ENCODE measurements at places on chromosomes 11 and 22.

DNA sequence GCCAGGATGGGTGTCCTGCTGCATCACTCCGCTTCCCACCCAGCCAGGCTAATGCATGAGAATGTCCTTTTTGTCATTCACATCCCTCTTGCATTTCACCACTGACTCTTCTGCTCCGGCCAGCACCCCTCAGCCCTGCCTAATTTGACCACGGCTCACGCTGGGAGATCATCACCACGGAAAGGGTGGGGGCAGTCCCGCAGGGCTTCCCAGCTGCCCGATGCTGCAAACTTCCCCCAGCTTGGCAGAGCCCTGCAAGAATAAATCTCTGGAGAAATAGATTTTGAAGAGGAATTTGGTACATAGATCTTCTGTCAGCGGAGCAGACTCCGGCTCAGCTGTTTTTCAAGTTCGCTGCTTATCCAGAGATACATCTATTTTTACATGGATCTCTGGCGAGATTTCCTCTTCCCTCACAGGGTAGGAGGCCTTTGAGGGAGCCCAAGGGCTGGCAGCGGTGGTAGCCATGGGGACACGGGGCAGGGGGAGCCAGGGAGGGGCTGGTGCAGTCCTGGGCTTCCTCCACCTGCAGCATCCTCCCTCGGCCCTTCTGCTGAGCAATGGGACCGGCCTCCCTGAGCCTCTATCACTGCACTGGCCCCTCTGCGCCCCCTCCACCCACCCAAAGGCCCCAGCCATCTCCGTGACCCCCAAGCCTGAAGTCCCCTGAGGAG lies 62.6 kb downstream of the BUD13 start:
- no peak for DNase-seq

- no peak for DNase-seq
Observed at GRCh38 chr11:79294845-79295731, 145.7 kb downstream of the TENM4 start.

GRCh38 chr11:126059238-126059781 lies 3.4 kb downstream of the CDON start:
- no peak for DNase-seq

DNA sequence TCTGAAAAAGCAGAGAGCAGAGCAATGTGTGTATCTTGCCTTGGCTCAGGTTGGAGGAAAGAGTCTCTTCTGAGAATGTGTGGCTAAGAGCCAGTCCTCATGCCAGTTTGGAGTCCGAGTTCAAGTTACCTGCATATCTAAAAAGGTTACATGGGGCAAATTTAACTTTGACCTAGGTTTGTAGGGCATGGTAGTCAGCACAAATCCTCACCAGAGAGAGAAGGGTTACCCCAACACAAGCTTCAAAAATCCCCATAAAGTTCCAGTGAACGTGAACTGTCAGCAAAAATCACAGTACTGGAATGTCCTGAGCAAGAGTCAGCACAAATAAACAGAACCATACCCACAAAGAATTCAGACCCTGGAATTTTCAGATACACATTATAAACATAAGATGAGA lies 13.8 kb downstream of the SDHD start:
- no peak for DNase-seq

- no peak for DNase-seq
Observed at GRCh38 chr11:47123094-47123493, 53.6 kb downstream of the ARFGAP2 start.

DNA sequence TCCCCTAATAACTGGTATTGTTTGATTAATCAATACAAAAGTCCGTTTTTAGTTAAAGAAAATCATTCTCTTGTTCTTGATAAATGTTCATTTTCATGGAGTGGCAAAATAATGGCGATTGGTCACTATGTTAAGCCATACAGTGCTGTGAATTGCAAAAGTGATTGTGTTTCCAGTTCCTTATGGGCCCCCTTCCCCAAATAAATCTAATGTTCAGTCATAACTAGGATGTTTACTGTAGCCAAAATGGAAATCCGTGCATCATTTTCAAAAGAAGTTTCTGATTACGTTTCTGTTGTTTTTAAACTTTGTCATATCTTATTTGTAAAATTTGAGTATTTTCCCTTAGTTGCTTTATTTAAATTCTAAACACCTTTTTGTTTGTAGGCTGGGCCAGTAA lies 845 bp downstream of the RBM7 start:
- no peak for DNase-seq

- DNase-seq = no peak
Observed at GRCh38 chr11:116647305-116648080, 125.3 kb downstream of the BUD13 start.

GRCh38 chr11:10476927-10477689 lies 22.0 kb downstream of the AMPD3 start:
- no peak for DNase-seq

GRCh38 chr11:1793081-1793480 lies 29.4 kb upstream of the CTSD start:
- no peak for DNase-seq

- no peak for DNase-seq
Observed at GRCh38 chr11:68362801-68363379, 50.5 kb downstream of the LRP5 start.

DNA sequence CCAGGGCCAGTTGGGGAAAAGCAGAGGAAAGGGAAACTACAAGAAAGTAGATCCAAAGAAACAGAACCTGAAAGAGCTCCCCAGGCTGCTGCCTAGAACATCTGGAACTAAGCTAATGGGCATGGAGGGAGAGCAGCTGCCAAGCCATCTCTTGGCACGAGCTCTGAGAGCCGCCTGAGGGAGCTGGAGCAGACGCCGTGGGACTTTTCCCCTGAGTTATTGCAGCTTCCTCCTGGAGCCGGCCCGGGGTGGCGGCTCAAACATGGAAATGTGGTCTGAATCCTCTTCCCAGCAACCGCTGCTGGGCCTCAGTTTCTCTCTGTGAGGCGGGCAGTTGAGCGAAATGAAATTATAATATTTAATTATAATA lies 41.8 kb downstream of the LIF start:
- no peak for DNase-seq

DNA sequence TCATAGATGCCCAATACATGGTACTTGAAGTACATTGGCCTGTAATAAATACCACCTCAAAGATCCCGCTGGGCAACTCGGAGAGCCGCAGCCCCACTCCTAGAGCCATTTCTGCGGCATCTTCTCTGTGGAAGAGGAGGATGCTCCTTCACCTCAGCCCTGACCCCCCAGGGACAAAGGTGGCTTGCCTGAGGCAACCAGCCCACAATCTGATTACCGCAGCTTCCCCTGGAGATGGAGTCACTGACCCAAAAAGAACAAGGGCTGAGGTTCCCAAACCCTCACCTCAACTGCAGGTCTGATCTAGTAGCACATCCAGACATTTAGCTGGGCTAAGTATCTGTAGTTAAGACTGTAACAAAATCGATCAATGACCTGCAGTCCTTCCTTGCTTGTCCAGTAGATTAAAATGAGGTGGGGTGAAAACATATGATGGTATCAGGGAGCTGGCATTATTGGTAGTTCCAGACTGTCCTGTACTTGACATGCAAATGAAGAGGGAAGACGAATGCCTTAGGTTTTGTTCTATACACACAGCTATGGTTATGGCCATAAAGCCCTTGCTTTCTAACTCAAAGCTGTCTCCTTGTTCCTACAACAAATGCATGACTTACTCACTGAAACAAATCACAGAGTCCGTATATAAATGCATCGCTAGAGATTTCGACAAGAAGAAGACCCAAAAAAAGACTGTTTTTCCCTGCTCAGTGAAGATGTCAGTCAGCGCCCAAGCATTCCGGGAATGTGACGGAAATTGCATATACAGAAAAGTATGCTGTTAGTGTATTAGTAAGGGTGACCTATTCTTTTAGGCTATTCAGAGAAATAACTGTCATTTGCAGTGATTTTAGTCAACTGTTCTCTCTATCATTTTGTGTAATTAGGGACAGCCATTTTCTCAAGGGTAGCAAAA lies 33.7 kb downstream of the C11orf71 start:
- no peak for DNase-seq

DNA sequence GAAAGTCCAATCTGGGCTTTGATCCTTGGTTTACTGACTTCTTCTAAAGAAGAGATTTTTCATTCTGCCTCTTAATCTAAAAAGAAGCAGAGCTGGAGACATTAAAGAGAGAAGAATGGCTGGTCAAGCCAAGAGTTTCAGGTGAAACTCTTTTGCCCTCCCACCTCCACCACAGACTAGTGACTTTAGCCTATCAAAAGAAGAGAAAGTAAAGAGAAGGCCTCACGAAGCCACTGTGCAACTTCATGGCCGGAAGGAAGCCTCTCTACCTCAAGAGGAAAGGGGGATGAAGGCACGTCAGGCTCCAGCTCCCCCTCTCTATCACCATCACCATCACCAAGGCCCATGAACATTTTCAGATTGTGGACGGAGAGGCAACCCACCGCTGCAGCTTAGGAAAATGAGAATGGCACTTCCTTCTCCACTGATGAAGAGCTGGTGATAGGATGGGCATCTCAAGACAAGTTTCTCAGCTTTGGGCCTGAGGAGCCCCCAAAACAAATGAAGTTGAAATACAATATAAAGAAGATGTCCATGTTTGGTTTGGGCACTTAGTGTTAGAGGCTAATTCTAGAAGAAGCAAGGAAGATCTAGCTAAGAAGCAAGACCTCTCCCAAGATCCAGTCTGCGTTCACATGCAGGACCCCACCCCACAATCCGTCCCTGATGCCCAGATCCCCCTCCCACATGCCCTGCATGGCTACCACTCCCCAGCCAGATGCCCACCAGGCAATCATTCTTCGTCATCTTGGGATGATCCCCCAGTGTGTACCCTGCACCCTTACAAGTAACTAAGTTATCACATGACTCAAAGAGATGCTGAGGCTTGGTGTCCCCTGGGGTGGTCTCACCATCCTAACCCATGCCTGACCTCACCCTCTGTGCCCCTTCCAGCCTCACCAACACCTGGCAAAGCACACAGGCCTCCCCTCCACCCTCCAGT lies 52.6 kb downstream of the IGSF9B start:
- DNase-seq = no peak

DNA sequence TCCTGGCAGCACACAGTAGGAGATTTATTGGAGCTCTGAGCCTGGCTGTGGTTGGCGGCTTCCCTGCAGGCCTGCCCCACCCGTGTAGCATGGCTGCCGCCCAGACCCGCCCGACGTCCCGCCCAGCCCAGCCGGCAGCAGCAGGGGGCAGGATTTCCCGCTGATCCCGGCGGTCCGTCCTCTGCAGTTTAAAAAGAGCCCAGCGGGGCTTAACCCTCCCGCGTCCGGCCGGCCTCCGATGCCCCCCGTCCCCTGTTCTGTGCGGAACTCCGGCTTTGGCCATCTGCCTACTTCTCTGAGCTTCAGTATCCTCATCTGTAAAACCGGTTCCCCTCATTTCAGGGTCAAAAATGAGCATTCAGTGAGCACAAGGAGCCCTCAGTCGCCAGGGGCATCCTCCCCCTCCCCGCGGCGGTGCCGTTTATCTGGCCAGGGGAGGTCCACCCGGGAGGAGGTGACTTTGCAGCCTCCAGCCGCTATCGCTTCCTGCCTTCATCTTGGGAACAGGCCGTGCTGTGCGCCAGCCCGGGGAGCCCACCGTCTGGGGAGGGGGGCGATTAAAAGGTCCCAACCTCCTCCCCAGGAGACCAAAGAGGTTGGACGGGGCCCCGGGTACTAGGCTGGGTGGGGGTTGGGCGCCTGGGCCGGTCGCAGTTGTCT lies at the start of gene GAS2L1:
TSS of gene GAS2L1 (plus strand) at position 476 of the 660 bp plus-strand sequence. CDS start 1,456 bp downstream, outside the sequence.
- DNase-seq = no peak

DNA sequence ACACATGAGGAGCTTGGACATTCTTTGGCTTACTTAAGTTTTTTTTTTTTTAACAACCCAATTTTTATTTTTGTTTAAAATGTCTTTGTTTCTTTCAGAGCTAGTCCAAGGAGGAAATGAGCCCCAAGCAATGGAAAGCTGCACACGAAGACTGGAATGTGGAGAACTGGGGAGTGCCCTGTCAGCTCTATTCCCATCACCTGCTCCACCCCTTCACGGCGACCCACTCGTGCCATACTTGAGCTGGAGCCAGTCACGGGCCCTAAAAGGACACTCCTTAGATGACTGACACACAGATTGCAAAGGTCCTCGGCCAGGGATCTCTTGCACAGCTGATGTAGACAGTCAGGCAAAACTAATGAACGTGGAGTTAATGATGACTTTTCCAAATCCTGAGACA lies 10.6 kb upstream of the SLC25A18 start:
- DNase-seq = no peak

- no peak for DNase-seq
Observed at GRCh38 chr11:46976182-46976854, 39.8 kb downstream of the CSTPP1 start.

DNA sequence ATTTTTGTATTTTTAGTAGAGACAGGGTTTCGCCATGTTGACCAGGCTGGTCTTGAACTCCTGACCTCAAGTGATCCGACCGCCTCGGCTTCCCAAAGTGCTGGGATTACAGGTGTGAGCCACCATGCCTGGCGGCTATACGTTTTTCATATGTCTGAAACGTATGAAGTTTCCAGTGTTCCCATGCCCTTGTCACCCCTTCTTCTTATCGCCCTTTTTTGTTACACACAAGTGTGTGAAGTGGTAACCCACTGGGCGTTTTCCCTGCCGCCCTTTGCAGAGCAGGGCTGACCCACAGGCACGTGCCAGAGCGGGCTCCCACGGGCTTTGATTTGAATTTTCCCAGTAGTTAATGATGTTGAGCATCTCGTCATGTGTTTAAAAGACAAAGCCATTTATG lies 17.0 kb downstream of the PIM3 start:
- DNase-seq = no peak

DNA sequence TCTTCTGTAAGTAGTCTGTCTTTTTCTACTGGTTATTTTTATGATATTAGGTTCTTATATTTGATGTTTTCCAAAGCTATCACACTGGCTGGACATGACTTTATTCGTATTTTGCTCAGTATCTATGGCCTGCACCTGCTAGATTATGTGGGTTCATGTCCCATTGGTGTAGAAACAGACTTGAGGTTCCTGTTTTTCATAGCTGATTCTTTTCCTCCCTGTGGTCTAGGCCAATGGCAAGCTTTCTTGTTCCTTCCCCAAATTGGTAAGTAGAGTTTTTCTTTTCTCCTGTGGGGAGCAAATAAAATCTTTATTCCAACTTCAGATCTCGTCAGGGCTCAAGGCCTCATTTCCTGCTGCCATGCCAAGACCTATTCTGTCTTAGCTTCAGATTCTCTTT lies 30.2 kb upstream of the SWAP70 start:
- DNase-seq = no peak

DNA sequence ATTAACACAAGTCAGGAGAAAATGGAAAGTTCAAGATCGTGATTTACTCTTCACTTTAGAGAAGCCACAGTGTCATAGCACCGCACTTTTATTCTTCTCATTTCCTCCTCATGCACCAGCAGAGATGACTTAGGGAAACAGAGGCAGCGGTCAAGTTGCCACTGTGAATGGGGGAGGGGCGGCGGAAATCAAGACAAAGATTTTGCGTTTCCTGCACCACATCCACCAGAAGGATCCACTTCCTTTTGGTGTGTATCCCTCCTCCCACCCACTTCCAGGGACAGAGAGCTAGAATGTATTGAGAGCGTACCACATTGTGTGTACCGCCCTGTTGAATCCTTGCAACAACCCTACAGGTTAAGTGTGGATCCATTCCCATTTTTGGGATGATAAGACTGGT lies 21.8 kb downstream of the TSPAN18 start:
- DNase-seq = no peak
